ENCODE measurements at places on chromosomes 13 and 19.

DNA sequence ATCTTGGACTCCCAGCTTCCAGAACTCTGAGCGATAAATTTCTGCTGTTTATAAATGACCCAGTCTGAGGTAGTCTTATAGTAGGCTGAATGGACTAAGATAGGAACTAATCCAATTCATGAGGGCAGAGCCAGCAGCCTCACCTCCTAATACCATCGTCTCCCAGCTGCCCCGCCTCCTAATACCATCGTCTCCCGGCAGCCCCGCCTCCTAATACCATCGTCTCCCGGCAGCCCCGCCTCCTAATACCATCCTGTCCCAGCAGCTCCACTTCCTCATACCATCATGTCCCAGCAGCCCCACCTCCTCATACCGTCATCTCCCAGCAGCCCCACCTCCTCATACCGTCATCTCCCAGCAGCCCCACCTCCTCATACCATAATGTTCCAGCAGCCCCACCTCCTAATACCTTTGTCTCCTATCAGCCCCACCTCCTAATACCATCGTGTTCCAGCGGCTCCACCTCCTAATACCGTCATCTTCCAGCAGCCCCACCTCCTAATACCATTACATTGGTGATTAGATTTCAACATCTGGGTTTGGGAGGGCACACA is 2.4 kb upstream of the ARGLU1 start:
- DNase-seq, result peak; percentile 31

- no peak for DNase-seq
These were observed 601.8 kb downstream of the SLITRK6 start for GRCh38 chr13:85197431-85197830.

GRCh38 chr13:27622881-27623280 is 1.2 kb downstream of the POLR1D start:
- DNase-seq, result no peak

DNA sequence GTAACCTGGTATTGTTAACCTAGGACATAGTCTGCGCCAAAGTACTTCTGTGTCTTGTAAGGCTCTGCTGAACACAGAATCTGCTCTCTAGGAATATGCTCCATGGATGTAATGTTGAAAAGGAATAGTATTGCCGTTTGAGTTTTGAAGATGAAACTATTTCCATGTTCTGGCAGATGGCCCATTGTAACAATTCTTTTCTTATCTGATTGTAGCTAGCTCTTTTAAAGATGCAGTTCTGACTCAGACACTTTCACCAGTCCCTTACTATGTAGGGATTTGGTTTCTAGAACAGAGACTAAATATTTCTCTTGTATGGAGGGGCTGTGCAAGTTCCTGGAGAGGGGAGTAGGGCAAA is 185.6 kb downstream of the MTUS2 start:
- DNase-seq, result no peak

Measured in stimulated activated CD8-positive, alpha-beta memory T cell treated with anti-CD3 and anti-CD28 coated beads, Interleukin-7, amount 100 ng/mL, for 1 hour (primary cell).